ENCODE measurements at places on chromosomes 11 and 22.

- no peak for ATAC-seq
These were observed 29.7 kb downstream of the CACNG2 start for GRCh38 chr22:36673821-36674220.

- no peak for ATAC-seq
These were observed 3.3 kb downstream of the IL18BP start for GRCh38 chr11:72001834-72002591.

GRCh38 chr11:16080688-16081381, 275.5 kb downstream of the SOX6 start:
- ATAC-seq, result no peak

GRCh38 chr22:47465809-47466208, 703.4 kb downstream of the TBC1D22A start:
- no peak for ATAC-seq

- no peak for ATAC-seq
These were observed 2.2 kb downstream of the RNF185 start for GRCh38 chr22:31162015-31162765.

DNA sequence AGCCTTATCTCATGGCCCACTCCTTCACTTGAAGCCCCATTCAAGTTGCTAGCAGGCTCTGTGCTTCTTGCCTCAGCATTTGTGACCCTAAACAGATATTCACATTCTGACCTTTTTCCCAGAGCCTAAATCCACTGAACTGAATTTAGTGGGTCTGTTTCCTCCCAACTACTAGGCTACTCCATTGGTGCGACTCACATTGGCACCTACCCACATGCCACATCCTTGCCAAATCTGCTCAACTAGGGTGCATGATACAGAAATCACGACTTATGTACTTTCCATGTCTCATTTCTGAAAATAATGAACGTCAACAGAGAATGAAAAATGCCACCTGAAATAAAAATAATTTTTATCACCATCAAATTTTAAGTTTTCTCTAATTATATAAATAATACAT, 8.4 kb upstream of the MMP12 start:
- no peak for ATAC-seq

Data from SK-N-SH treated with all-trans-retinoic acid at 6 μM for 48 hours (cell line).